Amygdala (tissue), 56 donors: ENCODE measurements at places on chromosomes 3 and 15.

DNA sequence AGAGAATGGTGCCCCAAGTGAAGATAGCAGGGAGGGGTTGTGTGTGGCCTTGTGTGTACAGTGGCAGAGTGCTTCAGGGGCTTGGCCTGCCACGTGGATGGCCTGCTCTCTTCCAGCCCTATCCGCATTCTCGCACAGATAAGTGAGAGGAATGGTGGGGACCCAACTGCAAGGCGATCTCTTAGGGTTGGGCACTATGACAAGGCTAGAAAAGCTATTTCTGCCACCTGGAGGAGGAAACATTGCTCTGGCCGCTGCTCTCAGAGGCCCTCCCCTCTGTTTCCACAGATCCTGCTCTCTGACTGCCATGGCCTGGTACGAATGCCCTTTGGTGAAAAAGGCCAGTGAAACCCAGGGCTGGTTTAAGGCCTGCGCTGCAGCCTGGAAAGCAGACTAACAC lies 20.6 kb downstream of the EEFSEC start:
- DNase-seq, result no peak

GRCh38 chr3:127472506-127472905 lies 118.0 kb downstream of the TPRA1 start:
- DNase-seq, result no peak

DNA sequence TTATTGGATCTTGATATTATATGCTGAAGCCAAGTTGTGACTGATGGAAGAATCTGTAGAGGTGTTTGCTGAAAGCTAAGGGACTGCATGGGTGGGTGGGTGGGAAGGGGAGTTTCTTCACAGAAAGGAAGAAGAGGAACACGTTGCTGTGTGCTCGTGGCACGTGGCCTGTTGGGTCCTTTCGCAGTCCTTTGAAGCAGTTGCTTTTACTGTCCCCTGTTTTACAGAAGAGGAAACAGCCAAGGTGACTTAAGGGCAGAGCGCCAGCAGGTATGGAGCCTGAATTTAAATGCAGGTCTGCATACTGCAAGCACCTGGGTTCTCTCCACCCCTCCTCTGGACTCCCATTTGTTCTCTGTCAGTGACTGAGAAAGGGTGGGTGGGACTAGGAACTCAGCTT lies 59.4 kb upstream of the PRR23C start:
- DNase-seq, result no peak

DNA sequence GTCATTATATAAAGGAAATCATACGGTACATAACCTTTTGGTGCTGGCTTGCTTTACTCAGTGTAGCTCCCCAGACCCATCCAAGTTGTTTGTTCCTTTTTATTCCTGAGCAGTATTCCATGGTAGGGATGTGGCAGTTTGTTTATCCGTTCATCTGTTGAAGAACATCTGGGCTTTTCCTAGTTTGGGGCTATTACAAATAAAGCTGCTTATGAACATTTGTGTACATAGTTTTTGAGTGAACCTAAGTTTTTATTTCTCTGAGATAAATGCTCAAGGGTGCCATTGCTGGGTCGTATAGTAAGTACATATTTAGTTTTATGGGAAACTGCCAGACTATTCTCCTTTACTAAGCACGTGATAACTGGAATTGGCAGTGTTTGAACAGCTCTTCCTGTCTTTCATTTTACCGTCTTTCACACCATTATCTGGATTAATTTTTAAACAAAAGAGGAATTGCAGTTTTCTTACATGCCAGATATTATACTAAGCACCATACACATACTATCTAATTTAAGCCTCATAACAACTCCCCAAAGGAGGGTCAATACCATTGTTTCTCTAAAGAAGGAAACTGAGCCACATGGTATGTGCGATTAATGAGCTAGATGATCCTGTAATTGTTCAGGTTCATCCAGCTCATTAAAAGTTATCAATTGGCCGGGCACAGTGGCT lies 85.6 kb downstream of the PTPRG start:
- no peak for DNase-seq

DNA sequence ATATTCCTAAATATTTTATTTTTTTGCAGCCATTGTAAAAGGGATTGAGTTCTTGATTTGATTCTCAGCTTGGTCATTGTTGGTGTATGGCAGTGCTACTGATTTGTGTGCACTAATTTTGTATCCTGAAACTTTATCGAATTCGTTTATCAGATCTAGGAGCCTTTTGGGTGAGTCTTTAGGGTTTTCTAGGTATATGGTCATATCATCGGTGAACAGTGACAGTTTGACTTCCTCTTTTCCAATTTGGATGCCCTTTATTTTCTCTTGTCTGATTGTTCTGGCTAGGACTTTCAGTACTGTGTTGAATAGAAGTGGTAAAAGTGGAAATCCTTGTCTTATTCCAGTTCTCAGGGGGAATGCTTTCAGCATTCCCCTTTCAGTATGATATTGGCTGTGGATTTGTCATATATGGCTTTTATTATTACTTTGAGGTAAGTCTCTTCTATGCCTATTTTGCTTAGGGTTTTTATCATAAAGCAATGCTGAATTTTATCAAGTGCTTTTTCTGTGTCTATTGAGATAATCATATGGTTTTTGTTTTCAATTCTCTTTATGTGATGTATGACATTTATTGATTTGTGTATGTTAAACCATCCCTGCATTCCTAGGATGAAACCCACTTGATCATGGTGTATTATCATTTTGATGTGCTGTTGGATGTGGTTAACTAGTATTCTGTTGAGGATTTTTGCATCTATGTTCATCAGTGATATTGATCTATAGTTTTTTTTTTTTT lies 11.4 kb upstream of the SLC9A9 start:
- DNase-seq, result no peak
